ENCODE measurements at places on chromosomes 4 and X.

GRCh38 chrX:18725310-18725943, 18.0 kb downstream of the PPEF1 start:
- no peak for DNase-seq

DNA sequence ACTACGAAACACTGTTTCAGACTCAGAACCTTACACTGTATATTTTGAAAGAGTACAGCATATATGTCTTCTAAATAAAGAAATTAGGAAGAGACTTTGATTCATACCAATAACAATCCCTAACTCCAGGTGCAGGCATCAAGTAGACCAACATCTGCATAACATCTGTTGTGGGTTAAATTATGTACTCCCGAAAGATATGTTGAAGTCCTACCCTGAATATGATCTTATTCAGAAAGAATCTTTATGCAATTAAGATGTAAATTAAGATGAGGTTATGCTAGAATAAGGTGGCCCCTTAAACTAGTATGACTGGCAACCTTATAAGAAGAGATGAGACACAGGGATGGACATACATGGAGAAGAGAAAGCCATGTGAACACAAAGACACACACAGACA, 117.9 kb downstream of the INPP4B start:
- no peak for DNase-seq

DNA sequence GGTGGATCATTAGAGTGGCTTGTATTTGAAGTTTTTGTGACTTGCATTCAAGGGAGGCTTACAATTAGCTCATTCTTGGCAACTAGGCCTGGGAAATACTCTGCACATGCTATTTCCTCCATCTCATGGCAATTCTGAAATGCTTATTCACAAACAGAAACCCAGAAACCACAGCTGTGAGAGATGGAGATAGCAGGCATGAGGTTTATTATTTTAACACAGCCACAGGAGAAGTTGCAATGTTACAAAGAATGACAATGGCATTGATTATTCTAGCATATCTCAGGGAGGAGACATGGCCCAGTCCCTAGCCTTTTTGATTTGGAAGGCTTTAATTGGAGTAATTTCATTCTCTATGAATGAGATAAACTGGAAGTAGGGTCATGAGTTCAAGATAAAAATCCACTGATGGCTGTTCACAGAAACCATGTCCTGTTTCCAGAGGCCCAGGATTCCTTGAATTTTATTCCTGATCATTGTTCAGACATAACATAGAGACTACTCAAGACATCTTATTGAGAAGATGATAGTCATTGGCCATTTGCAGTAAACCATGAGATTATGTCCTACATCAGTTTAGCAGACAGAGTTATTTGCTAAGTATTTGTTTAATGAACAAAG, 123.9 kb downstream of the MID1 start:
- no peak for DNase-seq

- no peak for DNase-seq
Observed at GRCh38 chrX:19225909-19226308, 103.6 kb upstream of the ADGRG2 start.

- DNase-seq = no peak
Observed at GRCh38 chr4:178712486-178712885, 1270.2 kb upstream of the AGA start.

DNA sequence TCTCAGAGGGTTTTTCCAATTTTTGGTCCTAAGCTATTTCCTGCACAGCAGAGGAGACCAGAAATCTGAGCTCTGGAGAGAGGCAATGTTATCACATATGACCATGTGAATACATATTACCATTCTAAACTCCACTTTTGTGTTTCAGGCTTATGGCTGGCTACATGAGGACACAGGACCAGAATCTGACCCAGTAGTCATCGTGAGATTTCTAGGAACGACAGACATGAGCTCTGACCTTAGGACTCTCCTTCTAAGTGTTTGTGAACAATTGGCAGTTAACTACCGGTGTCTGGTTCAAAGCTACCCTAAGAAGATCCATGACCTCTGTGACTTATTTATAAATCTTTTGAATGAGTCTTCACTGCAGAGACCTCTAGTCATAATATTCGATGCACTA, 198.6 kb downstream of the NWD2 start:
- no peak for DNase-seq

- DNase-seq = no peak
Observed at GRCh38 chr4:70945452-70946055, 43.4 kb downstream of the MOB1B start.

DNA sequence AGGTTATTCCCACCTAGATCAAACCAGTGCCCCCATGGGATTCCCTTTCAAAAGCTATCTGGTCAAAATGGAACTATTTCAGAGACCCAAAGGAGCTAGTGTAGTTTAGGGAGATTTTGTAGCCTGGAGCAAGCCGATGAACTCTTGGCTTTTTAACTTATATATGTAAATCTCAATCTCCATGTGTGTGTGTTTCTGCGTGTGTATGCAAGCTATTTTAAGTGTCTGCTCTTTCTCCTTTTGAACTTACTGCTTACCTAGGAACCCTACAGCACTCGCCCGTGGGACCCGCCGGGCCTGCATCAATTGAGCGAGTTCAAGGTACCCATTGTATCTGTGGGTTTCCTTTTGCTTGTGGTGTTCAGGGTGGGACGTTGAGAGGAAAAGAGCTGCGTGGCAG, 10.4 kb downstream of the CSTF2 start:
- DNase-seq = no peak

GRCh38 chr4:23930750-23931488, 41.1 kb upstream of the PPARGC1A start:
- peak; percentile 78 for DNase-seq

DNA sequence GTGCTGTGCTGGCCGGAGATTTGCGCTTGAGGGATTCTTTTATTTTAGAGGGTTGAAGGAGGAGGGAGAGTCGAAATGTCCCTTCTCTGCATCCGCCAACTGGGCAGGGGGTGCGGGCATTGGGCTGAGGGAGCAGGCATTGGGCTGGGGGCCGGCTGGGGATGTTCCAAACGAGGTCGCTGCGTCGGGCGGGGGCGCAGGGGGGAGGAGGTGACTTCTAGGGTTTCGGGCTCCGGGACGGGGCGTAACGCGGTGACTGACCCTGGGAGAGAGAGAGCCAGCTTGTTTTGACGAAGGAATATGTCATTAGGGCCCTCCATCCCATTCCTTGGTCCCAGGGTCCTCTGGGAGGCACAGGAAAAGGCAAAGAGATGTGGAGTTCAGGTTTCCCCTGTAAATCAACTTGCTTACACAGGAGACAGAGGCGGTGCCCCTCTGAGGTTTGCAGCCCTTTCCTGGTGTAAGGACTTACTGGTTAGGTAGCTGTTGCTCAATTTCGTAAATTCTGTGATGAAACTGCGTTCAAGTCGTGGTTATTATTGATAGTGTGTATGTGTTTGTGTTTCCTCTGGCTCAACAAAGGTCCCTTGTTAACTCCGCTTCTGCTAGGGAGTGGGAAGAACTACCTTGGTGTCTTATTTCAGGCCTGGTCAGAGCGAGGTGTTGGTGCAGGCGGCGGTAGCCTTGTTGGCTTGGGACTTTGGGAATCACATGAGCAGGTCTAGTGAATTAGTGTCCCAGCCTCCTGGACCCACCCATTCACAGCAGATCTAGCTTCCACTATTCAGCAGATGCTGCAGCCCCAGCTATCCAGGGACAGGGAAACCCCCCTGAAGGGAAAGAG, 716 bp downstream of the FHIP1A start:
- DNase-seq = no peak

- no peak for DNase-seq
Observed at GRCh38 chrX:111695297-111695880, 14.4 kb downstream of the ALG13 start.

DNA sequence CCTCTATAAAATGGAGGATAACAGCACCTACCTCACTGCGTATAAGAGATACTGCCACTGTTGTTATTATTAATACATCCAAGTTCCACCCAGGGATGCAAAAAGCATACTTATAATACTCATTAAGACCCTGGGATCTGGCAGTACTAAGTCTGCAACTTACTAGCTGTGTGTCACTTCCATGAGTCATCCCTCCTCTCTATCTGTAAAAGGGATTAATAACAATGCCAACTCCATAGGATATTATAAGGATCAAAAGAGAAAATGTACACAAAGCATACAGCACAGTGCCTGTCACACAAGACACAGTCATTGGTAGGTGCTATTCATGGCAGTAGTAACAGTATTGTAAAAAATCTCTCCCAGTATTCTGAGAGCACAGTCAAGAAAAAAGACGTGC, 216.7 kb downstream of the HS6ST2 start:
- no peak for DNase-seq

DNA sequence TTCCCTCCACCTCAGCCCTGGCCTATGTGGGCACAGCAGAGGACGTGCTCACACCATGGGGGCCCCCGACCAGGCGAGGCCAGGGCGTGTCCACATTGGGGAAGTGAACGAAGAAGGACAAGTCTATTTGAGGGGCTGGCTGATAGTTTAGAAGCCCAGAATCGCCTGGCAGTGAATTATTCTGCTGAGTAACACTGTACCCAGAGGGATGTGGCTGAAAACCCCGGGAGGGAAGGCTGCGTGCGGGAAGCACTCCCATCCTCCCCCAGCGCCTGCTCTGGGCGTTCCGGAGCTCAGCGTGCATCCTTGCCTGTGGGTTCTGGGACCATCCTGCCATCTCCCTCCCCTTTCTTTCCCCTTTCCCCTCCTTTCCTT, 66.6 kb downstream of the TRMT44 start:
- no peak for DNase-seq

DNA sequence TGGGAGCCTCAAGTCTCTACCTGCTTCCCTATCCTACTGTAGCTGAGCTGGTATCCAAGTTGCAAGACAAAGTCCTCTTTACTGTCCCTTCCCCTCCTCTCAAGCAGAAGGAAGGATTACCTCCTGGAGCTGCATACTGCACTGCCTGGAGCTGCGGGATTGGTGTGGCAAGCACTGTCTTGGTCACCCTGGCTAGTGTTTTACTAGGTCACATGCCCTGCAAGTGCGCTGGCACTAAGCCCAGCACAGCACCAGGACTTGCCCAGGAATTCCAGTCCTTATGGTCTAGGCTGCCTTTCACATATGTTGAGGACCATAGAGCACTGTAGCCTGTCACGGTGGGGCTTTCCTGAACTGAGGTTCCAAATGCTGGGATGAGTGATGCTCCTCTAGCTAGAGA, 227.3 kb upstream of the ZC4H2 start:
- no peak for DNase-seq

DNA sequence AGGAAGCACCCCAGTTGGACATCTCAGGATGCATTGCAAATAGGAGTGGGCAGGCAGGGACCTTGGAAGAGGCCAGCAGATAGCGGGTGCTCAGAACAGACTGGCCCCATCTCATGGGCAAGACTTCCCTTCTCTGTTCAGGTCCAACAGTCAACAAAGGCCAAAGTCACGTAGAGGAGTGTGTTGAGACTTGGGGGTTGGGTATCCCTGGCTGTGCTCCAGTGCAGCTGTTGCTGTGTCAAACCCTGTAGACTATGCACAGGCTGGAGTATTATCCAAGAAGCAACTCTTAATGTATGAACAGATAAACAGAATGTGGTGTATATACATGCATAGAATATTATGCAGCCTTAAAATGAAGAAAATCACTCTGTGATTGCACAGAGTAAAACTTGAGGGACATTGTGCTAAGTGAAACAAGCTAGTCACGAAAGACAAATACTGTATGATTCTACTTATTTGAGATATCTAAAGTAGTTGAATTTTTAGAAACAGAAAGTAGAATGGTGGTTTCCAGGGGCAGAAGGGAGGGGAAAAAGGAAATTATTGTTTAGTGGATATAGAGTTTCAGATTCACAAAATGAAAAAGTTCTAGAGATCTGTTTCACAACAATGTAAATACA, 192.1 kb upstream of the LCORL start:
- no peak for DNase-seq

DNA sequence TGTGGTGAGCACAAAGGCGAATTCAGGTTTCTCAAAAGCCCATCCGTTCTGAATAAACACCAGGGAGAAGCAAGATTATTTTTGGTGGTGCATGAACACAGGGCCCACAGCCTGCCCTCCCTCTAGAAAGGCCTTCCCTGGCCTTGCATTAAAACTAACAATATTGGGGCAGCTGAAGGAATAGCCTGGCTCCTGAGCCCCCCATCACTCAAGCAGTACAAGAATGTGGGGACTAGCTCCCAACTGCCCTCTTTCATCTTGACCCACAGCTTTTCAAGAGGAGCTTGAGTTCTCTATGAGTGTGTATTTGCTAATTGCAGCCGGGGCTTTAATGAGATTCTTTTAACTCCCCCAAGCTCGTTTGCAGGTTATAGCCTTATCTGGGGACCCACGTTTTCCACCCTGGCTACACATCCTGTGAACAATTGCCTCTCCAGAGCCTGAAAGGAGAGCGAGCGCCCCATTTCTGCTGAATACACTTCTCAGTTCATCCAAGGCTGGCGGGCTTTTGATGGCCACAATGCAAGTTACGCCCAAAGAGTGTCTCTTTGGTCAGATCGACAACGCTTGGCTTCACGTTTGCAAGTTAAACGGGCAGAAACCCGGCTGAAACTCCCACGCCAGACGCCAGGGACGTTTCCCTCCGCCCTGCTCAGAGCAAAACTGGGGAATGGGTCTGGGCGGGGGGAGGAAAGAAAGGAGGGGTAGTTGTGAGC, 4.7 kb upstream of the GSX2 start:
- no peak for DNase-seq

DNA sequence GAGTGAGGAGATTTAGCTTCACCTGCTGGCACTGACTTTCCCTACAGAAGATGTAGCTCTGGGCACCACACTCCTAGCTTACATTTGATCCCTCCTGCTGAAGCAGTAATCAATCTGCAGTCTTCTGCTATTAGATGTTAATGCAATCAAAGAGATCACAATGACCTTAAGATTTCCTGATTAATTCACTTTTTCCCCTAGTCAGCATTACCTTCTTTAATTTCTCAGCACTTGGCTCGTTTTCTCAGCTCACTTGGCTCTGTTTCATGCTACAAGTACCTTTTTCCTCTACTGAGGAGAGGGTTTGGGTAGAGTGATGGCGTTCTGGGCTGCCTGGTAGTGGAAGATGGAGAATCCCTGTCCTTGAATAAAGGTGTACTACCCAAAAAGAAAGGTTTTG, 113.0 kb upstream of the PAK3 start:
- no peak for DNase-seq

DNA sequence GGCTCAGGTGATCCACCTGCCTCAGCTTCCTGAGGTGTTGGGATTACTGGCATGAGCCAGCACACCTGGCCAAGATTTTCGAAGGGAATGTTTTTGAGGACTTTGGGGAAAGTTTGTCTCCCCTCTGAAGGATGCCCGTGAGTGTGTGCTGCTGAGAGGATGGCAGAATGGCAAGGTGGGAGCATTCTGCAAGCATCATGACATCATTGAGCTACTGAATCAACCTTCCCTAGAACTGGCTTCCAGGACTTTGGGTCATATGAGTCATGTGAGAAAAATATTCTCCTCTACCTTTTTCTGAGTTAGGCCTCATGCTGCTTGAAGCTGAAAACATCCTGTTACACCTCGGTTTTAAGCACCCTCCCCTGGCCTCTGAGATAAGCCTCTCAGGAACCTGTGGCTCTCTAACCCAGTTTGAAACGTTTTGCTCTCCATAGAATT, 31.0 kb downstream of the TMEM131L start:
- peak; percentile 23 for DNase-seq

- DNase-seq = no peak
Observed at GRCh38 chrX:142068365-142068764, 136.7 kb downstream of the MAGEC2 start.

Data from aorta (tissue), 5 donors.